ENCODE measurements at places on chromosomes 4 and X.

- DNase-seq = peak; percentile 0
Measured at GRCh38 chrX:136227948-136228838, 23.0 kb downstream of the MAP7D3 start.

GRCh38 chrX:131792356-131792749, 230.7 kb upstream of the STK26 start:
- DNase-seq = no peak

DNA sequence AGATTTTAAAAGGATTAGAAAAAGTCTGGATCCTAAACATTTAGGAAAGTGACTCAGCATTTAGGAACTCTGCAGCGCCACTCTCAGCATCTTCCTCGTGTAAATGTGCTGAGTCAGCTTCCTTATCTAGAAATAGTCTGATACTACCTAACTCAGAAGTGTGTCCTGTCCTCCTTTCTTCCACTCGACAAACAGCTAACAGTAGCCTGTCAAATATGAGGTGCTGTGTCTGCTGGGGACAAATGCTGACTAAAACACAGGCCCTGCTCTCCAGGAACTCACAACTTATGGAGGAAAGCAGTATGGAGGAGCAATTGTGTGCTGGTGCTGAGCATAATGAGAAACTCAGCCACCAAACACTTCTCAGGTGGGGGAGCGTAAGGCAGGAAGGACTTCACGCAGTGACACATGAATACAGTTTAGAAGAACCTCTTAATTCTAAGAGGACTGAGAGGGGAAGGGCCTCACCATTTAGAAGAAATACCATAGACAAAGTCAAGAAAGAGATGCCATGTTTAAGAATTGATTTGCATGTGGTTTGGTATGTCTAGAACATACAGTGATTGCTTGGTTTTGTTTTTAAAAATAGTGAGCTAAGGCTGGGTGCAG, 125.3 kb downstream of the SOWAHB start:
- DNase-seq = no peak

DNA sequence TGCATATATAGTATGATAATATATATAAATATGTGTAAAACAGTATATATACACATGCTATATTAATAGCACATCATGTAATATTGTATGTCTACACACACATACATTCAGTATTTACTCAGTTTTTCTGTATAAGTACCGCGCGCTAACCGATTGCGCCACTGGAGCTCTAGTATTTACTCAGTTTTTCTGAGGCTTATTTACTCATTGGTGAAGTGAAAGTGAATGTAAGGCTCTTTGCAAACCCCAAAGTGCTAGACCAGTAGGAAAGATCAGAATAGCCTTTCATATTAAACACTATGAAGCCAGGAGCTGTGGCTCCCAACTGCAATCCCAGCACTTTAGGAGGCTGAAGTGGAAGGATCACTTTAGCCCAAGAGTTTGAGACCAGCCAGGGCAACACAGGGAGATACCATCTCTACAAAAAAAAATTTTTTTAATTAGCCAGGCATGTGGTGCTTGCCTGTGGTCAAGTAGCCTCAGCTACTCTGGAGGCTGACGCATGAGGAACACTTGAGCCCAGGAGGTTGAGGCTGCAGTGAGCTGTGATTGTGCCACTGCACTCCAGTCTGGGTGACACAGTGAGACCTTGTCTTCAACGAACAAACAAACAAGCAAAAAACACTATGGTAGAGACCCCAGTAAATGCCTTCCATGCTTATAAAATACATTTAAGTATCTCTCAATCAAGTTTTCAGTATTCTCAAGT, 125.8 kb downstream of the KIT start:
- no peak for DNase-seq

DNA sequence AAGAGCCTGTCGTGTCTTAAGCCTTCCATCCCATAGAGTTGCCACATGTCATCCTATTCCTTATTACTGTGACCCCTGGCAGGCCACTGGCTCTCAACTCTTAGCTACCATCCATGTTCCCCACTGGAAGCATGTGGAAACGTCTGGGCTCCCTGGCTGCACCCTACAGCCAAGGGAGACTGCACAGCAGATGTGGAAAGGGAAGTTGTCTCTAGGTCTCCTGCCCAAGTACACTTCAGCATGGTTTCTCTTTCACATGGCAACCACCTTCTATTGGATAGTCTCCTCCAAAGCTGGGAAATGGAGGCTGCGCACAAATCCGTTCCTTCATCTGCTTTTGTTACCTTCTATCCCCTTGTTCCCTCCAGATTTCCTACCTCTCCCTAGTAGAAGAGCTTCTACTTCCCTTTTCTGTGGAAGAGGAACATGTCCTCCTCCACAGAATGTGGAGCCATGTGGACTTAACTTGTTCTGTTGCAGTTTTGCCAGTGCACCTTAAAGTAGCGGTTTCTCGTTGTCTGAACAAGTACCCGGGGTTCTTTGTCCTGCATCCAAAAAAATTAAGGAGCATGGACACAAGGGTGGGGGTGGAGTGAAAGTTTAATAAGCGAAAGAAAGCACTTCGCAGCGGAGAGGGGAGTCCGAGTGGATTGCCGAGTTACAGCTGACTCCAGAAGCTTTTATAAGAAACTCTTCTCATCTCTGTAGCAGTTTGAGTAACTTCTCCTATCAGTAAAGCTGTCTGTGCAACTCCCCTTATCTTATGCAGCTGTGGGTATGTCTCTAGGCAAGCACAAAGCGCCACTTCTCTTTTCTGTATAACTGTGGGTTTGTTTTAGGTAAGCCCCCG, 52.5 kb downstream of the HMGB2 start:
- DNase-seq = no peak

GRCh38 chr4:17510582-17510981, 1.3 kb downstream of the QDPR start:
- DNase-seq = no peak

GRCh38 chr4:181468451-181468850, 774.8 kb upstream of the TENM3 start:
- DNase-seq = no peak

DNA sequence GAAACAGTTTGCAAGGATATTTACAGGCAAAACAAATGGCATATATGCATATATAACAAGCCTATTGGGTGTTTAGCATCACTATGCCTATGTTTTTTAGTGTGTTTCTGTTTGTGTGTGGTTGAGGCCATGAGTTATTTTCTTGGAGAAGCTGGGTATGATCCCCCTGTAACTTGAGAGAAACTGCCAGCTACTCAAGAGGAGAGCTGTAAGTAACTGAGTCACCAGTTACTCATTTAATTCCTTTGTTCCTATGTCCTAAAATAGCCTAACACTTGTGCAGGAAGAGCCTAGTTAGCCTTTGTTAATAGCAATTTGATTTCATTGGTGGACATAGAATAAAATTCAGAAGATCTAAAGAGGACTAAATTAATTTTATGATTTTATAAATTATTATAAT, 79.1 kb downstream of the PWWP3B start:
- DNase-seq = no peak

GRCh38 chrX:113973706-113974105, 610.2 kb upstream of the HTR2C start:
- no peak for DNase-seq

GRCh38 chr4:25590171-25590570, 65.5 kb upstream of the SLC34A2 start:
- DNase-seq = no peak

DNA sequence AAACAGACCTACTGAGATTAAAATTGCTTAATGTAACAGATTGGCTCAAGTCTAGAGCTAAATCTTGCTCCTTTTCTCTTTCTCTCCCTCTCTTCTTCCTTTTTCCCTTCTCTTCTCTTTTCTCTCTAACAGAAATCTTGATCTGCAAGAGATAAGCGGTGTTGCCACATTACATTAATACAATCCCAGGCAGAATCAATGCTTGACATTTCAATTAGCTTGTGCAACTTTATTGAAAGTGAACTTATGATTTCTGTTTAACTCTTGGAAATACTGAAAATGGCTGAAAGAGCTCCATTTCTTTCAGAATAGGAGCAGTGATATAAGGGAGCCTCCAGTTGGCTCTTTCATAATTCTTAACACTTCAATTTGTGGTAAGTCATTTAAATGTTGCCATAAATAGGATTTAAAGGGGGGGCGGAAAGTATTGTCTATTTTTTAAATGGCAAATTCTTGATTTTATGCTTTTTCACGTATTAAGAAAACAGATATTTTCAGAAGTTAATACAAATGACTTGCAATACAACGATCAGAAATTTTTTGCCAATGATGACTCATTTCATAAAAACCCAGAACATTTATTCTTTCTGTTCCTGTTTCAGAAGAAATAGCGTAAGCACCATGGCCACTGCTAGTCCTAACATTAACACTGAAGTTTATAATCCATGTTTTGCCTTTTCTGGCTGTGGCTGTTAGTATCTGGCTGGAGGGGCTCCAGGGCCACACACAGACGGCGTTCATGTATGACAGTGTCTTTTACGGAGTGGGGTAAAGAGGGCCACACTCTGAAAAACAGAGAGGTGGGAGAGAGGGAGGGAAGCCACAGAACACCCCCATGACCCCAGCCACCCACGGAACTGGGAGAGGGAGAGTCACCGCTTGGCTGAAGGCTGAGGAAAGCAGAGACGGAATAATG, 115.7 kb upstream of the FAT1 start:
- no peak for DNase-seq

GRCh38 chrX:132044953-132045352, 21.9 kb downstream of the STK26 start:
- no peak for DNase-seq

GRCh38 chr4:149885896-149886295, 70.3 kb upstream of the IQCM start:
- DNase-seq = no peak

GRCh38 chr4:126838941-126839679, 793.6 kb upstream of the INTU start:
- DNase-seq = no peak

DNA sequence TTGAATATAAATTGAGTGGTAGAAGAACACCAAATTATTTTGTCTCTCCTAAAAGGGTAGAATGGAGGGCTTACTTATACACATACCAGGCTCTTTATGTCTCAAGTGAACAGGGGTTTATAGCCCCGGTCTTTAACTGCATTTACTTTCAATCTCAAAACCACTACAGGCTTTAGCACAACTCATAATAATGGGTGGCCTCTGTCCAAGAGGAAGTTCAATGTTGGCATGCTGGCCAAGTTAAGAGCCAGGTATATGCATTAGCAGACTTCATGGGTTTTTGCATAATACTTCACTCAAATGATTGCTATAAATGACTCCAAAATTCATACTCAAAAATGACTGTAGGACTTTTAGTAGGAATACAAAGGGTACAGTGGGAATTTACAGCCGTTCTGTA, 118.5 kb upstream of the OTUD4 start:
- DNase-seq = no peak

GRCh38 chr4:80255329-80256095, 11.0 kb upstream of the FGF5 start:
- DNase-seq = no peak

DNA sequence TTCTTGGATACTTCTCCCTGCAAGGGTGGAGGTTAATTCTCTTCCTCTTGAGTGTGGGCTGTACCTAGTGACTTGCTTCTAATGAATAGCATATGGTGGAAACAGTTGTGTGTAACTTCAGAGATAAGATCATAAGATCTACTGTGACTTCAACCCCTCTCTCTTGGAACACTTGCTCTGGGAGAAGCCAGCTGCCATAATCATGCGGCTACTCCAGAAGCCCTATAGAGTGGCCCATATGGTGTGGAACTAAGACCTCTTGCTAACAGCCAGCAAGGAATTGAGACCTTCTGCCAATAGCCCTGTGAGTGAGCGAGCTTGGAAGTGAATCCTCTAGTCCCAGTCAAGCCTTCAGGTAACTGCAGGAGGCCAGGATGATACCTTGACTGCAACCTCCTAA, 81.1 kb downstream of the RBMX2 start:
- no peak for DNase-seq

DNA sequence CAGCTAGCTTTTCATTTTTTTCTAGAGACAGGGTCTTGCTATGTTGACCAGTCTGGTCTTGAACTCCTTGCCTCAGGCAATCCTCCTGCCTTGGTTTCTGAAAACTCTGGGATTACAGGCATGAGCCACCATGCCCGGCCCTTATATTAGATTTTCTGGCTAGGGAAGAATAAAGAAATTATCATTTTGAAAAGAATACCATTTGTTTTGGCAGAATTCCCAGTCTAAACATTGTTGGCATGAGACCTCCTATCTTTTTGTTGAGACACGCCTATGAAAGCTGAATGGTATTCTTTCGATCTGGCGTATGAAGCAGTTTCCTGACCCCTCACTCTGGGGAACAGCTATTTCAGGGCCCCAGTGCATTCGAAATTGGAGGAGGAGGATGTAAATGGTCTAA, 107.0 kb downstream of the REPS2 start:
- no peak for DNase-seq

DNA sequence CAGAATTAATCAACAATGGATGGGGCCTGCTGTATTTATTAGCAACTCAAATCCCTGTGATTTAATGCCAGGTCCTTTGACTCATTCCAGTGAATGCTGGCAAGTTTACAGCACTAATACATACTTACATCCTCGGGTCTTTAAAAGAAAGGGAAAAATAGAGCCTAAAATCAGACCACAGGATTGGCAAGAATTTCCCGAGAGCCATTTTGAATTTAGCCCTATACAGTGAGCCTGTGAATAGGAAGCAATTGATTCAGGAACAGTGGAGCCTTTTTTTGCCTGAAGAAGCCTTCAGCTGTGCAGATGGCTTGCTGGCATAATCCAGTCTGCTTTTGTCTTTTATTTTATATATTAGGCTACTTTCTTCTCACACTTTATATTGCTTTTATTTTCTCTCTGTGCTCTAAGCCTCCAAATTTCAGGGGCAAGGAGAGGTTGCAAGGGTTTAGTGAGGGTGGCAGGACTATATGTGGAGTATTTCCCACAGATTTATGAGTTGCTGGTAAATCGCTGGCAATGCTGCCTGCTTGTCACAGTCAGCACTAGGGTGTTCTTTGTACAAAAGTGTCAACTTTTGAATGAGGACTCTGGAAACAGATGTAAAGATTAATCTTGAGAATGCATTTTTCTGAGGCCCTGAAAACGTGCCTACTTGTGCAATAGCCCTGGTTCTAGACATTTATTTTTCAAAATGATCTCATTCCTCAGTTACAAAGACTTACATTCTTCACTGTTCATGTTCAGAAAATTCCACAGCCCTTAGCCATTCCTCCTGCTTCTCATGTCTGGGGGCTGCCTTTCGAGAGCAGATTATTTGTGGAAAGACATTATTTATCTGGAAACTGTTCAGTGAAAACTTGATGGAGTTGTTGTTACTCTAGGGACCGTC, 303.5 kb downstream of the SPRY1 start:
- no peak for DNase-seq

- no peak for DNase-seq
Measured at GRCh38 chrX:369563-370101, 17.1 kb downstream of the PPP2R3B start.

GRCh38 chr4:14168919-14169318, 541.4 kb upstream of the BOD1L1 start:
- DNase-seq = no peak

DNA sequence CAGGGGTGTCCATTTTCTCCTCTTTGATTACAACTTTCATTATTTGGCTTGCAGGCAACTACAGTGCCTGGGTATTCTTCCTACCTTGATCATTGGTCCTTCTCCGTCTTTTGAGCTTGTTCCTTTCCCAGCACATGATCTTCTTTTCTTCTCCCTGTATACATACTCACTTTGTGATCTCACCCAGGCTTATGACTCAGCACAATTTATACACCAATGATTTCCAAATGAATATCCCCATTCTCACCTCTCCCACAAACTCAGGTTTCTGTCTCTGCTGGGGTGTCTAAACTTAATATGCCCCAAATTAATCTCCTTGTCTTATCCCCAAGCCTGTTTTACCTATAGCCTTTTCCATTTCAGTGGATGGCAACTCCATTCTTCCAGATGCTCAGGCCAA, 19.5 kb upstream of the C4orf54 start:
- no peak for DNase-seq
